Activated T-cell treated with anti-CD3 and anti-CD28 coated beads, Interleukin-2, amount 50 U/mL, for 1 hour (primary cell): ENCODE measurements at places on chromosomes 12 and 14.

DNA sequence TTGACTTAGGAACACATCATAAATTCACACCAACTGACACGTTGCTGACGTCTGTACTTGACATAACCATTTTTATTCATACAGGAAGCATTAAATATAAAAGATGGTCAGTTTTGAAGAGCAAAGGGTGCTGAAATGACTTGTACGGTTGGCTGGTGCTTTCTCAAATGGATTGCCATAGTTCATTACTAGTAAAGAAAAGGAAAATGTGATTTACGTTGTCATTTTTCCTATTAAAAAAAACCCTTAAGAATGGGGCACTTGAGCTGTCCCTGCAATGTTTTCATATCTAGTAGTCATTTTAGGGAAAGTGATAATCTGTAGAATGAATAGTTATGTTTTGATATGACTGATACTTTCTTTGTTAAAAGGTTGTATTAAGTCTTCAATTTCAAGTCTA lies 22.5 kb upstream of the MANSC4 start:
- no peak for DNase-seq

GRCh38 chr14:33840797-33841196 lies 110.1 kb downstream of the EGLN3 start:
- no peak for DNase-seq

DNA sequence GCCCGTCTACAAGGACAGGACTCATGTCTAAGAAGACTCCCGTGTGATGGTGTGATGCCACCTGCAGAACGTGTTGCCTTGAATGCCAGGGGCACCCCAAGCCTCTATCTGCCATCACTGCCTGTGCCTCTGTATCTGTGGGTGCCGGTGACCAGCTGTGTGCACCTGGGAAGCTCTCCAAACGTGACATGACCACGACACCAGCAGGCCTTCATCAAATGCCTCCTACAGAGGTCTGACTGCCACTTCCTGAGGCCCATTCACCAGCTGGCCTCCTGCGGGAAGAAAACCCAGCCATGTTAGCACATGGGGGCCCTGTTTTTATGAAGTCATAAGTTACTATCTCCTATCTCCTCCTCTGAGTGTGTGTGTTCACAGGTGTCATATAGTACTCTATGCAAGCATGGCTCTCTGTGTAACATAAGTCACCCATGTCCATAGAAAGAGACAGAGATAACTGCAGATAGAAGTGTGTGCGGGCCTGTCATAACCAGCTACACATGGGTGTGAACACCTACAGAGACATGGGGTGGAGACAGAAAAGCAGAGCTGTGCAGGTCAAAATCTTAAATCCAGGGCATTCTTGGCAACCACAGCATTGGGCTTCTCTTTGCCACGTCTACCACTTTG lies 18.3 kb upstream of the SERPINA4 start:
- DNase-seq = no peak

DNA sequence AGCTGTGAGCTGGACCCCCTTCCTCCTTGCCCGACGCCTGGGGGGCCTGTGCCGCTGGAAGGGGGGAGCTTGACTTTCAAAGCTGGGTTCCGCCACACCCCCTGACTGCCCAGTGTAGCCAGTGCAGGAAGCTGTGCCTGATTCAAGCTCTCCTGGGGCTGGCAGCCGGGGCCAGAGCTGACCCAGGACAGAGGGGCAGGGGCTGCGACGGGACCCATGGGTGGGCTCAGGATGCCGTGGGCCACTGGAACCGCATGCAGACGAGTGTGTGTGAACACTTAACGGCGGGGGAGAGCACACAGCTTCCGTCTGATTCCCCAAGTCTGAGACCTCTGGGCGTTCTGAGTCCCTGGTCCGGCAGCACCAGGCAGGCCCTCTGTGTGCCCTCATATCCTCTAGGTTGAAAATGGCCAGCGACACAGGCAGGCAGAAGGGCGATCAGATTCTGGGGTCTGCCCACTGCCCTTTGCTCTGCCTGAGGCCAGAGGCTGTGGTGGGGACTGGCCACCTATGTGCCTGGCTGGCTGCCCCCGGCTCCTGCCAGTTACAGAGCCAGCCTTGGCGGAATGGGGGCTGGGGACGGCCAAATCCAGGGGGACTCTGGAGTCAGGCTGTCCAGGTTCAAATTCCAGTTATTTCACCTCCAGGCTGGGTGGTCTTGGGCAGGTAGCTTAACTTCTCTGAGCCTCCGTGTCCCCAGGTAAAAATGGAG lies 54.0 kb downstream of the CYP46A1 start:
- no peak for DNase-seq

GRCh38 chr14:64945431-64946178 lies 3.1 kb upstream of the GPX2 start:
- DNase-seq = no peak

- DNase-seq = no peak
Observed at GRCh38 chr14:100054316-100055075, 10.7 kb upstream of the EVL start.
